Stimulated activated CD8-positive, alpha-beta memory T cell treated with anti-CD3 and anti-CD28 coated beads, Interleukin-4, amount 100 ng/mL, for 1 hour (primary cell): ENCODE measurements at places on chromosomes 16 and 17.
A peak's percentile ranks its signal among the peaks of the same experiment; 100 is the strongest.

- DNase-seq, result no peak
These were observed 107.8 kb downstream of the GNAO1 start for GRCh38 chr16:56298948-56299596.

DNA sequence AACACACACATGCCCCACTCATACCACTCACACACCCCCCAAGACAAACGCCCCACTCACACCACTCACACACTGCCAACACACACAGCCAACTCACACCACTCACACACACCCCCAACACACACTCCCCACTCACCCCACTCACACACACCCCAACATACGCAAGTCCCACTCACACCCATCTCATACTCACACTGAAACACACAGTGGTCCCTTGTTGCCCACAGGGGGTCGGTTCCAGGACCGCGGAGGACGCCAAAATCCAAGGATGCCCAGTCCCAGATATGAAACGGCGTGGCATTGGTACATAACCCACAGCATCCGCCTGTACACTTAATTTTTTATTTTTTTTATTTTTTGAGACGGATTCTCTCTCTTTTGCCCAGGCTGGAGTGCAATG is 20.9 kb downstream of the RNF213 start:
- DNase-seq, result no peak

GRCh38 chr17:70366386-70366785 is 197.1 kb downstream of the KCNJ2 start:
- no peak for DNase-seq

GRCh38 chr17:28379814-28380801 is 8.6 kb downstream of the SARM1 start:
- no peak for DNase-seq

DNA sequence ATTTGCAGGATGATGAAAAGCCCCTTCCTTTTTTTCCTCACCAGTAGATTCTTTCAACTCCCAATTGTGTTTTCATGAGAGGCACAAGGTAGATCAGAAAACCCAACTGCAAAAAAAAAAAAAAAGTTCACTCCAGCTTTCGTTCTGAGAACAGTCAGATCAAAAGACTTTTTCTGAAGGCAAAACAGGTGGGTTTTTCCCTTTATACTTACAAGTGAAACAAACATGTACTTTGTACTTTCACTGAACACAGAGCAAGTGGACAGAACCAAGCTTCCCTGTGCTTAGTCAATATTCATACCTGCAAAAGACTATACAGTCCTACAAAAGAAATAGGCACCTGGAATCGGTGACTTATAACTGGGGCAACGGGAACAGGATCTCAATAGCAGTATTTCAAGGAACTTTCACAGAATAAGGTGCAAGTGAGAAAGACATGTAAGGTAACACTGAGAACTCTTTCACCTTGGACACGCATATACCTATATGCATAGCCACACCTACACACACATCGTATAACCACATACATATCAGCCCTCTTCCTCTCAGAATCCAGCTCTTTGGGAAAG is 54.1 kb downstream of the TOX3 start:
- DNase-seq, result no peak

DNA sequence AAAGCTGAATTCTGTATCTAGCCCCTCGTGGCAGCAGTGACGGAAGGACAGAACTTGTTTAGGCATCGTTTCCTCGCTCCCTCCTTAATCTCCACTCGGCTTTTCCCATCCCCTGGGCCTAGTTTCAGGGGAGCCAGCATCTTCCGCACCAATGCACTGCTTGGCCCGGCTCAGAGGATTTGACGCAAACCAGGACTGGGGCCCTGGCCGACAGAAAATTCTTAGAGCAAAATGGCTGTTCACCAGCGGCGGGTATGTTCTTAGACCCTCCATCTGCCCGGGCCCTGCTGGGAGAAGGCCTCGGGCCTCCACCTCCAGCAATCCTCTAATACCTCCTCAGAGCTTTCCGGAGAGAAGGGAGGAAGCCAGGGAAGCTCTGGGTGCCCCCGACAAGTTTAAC is 54.6 kb downstream of the TBC1D16 start:
- no peak for DNase-seq

GRCh38 chr16:47127541-47127940 is 16.2 kb downstream of the NETO2 start:
- no peak for DNase-seq

DNA sequence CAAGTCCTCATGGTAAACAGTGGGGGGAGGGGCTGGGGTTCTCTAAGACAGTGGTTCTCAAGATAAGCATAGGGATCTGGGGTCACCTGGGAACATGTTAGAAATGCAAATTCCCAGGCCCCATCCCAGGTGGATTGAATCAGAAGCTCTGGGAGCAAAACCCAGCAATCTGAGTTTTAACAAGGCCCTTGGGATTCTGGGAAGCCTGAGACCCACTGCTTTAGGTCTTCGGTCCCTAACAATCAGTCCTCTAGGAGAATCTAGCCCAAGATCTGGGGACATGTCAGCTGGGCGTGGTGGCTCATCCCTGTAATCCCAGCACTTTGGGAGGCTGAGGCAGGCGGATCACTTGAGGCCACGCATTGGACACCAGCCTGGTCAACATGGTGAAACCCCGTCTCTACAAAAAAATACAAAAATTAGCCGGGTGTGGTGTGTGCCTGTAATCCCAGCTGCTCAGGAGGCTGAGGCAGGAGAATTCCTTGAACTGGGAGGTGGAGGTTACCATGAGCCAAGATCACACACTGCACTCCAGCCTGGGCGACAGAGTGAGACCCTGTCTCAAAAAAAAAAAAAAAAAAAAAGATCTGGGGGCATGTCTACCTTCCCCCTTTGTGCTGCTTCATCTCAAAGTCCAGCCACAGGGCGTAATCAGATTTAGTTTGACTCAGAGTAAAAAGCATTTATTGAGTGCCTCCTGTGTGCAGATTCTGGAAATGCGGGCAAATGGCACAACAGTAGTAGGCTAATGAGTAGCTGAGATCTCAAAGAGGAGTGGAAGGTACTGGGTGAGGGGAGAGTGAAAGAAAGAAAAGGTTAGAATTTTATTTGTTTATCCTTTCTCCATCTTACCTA is 8.8 kb upstream of the NR1D1 start:
- no peak for DNase-seq

- no peak for DNase-seq
These were observed 13.0 kb downstream of the GPR142 start for GRCh38 chr17:74380086-74380958.

GRCh38 chr17:76441686-76442340 is 11.1 kb downstream of the UBE2O start:
- no peak for DNase-seq

DNA sequence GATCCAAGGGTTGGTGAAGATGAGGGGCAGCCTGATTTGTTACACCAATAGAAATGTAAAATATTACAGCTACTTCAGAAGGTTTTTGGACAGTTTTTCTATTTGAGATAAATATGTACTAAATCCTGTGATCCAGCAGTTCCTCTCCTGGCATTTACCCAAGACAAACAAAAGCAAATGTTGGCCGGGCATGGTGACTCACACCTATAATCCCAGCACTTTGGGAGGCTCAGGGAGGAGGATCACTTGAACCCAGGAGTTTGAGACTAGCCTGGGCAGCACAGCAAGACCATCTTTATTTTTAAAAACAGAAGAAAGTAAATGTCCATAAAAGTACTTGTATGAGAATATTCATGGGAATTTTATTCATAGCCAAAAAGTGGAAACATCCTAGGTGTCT is 64.8 kb upstream of the MRC2 start:
- no peak for DNase-seq

DNA sequence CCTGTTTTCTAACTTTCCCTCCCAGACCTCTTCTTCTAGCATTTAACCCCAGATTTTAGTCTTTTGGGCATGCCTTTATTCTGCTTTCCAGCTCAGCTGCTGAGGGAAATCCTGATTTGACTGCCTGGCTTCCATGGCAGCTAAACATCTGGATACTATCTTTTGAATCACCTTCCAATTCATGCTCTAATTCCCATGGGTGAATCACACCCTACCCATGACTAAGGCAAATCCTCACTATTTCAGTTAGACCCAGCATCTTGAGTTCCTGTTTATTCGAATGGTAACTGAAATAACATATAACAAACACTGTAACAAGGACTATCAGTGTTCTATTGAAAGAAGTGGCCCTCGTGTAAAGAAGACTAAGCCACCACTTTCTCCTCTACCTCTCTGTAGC is 29.8 kb downstream of the CA10 start:
- DNase-seq, result no peak

DNA sequence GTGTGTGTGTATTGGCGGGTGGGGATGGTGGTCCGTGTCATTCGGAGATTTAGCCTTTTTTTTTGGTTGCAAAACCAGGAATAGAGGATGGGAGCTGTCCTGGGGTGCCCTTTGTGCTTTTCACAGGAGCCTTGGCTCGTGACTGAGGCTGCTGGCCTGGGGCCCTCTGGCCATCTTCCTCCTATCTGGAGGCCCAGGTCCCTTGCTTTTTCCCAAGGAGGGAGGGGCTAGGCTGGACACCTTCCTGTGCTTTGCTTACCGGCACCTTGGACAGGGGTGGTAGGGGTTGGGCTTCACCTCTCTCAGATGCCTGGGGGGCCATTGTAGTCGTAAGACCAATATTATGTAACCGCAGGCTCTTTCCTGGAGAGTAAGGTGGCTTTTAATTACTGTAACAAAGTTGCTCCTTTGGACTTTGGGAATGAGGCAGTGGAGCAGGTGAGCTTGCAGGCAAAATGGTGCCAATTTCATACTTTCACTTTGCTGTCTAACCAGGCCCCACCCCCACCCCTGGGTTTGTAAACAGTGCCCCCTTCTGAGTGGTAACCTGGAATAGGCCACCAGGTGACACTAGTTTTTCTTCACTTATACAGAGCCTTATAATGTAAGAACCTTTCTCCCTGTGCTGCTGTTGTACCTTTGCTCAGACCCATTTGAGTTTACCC is 1.2 kb downstream of the DYNLL2 start:
- peak; percentile 14 for DNase-seq

GRCh38 chr16:25027781-25028180 is 12.6 kb upstream of the ARHGAP17 start:
- no peak for DNase-seq

- DNase-seq, result no peak
These were observed 47.1 kb upstream of the PHOSPHO1 start for GRCh38 chr17:49277638-49278037.

GRCh38 chr16:67847064-67847861 is at the start of gene CENPT:
TSS of gene CENPT (minus strand) at chr16:67847693. CDS start at chr16:67833859, 13,834 bp downstream.
- DNase-seq, result peak; percentile 15

DNA sequence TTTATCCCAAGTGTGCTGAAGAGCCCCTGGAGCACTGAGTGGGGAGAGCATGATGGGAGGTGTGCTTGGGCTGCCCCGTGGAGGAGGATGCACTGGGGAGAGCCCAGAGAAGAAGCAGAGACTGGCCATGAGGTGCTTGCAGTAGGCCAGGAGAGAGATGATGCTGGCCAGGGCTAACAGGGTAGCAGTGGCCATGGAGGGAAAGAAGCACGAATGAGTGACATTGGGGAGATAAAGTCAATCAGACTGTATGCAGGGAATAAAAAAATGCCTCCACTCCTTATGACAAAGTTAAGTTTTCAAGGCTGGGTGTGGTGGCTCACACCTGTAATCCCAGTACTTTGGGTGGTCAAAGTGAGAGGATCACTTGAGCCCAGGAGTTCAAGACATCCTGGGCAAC is 5.4 kb upstream of the TMEM220 start:
- no peak for DNase-seq

DNA sequence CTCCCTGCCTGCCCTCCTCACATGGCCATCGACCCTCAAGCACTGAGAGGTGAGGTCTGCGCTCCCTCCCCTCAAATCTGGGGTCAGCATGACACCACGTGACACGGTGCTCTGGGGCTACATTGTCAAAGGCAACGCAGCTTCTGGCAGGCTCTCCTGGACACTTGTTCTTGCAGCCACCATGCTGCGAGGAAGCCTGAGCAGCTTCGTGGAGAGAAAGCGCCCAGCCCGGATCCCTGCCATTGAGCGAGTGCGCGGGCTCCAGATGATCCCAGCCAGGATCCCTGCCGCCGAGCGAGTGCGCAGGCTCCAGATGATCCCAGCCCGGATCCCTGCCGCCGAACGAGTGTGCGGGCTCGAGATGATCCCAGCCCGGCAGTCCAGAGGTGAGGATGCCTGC is 70.9 kb upstream of the METRNL start:
- DNase-seq, result no peak

DNA sequence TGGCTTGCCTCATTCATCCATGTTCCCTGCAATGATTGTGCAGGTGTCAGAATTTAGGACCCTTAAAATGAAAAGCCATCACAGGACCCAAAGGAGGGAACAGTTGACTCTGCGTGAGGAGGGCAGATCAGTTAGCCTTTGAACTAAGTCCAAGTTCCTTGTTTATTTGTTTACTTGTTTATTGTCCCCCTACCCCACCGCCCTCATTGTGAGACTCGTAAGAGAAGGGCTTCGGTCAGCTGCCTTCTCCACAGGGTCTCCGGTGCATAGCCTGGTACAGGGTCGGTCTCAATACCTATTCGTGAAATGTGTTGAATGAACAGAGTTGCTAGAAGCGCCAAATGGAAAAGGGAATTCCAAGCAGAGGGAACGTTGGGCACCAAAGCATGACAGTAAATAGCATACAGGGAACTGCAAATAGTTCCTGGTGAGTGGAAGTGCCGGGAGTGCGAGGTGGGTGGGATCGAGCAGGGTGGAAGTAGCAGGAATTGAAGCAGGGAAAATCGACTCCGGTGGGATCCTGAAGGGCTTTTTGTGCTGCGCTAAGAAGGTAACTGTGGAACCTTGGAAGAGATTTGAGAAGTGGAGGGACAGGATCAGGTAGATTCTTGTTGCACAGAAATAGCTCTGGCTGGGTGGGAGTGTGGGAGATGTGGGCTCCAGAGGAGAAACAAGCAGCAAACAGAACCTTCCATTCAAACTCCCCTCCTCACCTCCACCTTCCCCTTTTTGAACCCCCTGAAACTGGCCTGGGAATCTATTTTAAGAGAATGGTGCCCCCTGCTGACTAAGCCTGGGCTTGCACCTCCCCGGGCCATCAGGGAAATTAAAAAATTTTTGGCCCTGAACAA is 12.7 kb downstream of the SLC35B1 start:
- DNase-seq, result no peak

DNA sequence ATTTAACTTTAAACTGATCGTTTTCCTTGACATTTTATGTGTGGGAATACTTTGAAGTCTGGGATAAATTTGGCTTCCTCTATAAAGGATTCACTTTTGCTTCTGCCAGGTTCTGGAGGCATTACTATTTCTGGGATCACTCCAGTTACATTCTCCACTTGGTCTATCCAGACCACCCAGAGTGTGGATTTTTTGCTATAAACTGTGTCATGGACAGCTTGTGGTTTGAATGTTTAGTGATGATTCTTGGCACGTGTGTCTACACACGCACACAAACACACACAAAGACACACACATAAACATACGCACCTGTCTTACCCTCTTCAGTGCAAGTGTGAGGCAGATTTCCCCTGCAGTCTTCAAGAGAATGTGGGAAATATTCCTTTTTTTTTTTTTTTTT is 27.4 kb upstream of the MSI2 start:
- DNase-seq, result no peak

DNA sequence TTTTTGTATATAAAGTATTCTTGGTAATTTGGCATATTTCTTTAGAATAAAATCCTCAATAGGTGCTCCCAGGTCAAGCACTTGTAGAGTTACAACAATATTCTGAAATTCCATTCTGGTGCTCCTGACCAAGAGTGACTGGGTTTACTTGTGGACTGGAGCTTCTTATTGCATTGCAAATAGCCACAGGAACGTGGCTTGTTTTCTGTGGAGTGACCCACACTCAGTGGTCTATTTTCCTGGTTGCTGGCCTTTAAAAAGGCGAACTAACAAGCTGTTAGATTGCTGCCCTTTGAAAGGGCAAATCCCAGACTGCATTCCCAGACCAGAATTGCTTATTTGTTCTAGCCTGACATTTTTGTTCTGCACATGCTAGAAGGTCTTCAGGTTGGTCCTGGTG is 658.8 kb upstream of the GOT2 start:
- DNase-seq, result no peak
